ENCODE measurements at places on chromosomes 6 and 20. TPM values are rescaled to one million over a fixed set of nuclear protein-coding genes. Genes with fewer than 3 reads are reported as not detected.

- H3K4me1 ChIP-seq = peaks cover 28% of the 10 kb centered on the region
- no peaks in the 10 kb centered on the region for H3K27me3 ChIP-seq
Measured at GRCh38 chr6:135159531-135159930, 21.6 kb upstream of the MYB start.

GRCh38 chr6:35011096-35012041 is 122.3 kb downstream of the ANKS1A start:
- H3K27ac ChIP-seq = no peak overlapping the region
- H3K4me3 ChIP-seq = no peak overlapping the region

GRCh38 chr6:2921520-2922115 is 18.5 kb upstream of the SERPINB9 start:
- no peak overlapping the region for H3K27ac ChIP-seq
- DNase-seq = no peak
- H3K4me3 ChIP-seq = no peak overlapping the region
- no peaks in the 10 kb centered on the region for H3K27me3 ChIP-seq
- peaks cover 8% of the 10 kb centered on the region for H3K4me1 ChIP-seq
- no peaks in the 10 kb centered on the region for H3K36me3 ChIP-seq

ABHD16B gene
- total RNA-seq = not detected

ECT2L gene
- not detected for total RNA-seq

- no peaks in the 10 kb centered on the region for H3K27me3 ChIP-seq
- DNase-seq = no peak
- H3K36me3 ChIP-seq = no peaks in the 10 kb centered on the region
- H3K4me1 ChIP-seq = no peaks in the 10 kb centered on the region
- no peak overlapping the region for H3K4me3 ChIP-seq
Measured at GRCh38 chr6:8831366-8832152, 396.2 kb upstream of the SLC35B3 start.

DNA sequence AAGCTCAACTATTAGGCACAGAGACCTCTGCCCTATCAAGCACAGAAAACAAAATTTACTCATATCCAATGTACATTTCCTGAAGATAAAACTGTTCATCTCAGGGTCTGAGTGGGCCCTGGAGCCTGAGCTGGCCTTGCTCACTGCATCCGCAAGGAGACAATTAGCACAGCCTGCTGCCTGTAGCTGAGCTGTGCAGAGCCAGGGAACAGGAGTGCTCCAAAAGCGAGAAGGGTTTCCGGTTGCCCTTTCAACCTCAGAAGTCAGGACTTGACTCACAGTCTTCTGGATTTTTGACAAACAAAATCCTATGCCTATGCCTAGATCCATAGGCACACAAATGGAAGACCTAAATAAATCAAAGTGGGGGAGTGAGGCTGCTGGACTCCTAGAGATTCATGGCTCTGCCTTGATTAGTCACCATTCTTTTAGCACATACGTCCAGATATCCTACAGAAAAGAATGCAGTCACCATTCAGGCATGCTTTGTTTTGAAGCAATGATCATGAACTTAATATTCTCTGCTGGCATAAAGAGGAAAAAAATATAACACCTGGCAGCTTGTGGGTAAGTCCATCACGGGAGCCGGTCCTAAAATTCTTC is 73.5 kb downstream of the BFSP1 start:
- DNase-seq = no peak
- H3K36me3 ChIP-seq = no peaks in the 10 kb centered on the region
- H3K27me3 ChIP-seq = no peaks in the 10 kb centered on the region
- H3K4me3 ChIP-seq = no peak overlapping the region

DNA sequence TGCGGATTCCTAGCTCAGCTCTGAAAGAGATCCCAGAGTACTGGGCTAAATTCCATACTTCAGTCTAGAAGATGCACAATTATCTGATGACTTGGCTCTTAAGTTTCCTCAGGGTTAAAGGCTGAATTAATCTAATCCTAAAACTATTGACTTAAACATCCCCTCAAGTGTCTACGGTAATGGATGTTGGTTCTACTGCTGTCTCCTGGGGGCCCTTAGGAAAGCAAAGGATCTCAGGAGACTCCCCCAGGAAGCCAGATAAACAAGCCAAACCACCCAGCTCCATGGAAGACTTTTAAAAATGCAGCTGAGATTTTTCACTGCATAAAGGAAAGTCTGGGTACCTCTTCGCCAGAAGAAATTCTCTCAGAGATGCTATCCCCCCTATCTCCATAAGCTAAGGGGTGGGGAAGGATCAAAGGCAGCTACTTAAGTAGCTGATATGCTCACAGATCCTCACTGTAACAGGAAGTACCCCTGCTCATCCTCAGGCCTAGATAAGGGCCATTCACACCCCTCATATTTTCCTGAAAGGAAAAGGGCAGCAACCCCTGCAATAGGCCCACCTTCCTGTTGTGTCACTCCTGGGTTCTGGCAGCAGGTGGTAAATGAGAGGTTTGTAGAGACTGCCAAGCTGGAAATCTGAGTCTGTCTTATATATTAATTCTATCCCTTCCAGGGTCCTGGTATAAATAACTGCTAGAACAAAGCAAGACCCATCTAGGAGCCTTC is 9.3 kb downstream of the NDRG3 start:
- H3K27me3 ChIP-seq = no peaks in the 10 kb centered on the region
- H3K36me3 ChIP-seq = no peaks in the 10 kb centered on the region
- peaks cover 15% of the 10 kb centered on the region for H3K4me1 ChIP-seq

DNA sequence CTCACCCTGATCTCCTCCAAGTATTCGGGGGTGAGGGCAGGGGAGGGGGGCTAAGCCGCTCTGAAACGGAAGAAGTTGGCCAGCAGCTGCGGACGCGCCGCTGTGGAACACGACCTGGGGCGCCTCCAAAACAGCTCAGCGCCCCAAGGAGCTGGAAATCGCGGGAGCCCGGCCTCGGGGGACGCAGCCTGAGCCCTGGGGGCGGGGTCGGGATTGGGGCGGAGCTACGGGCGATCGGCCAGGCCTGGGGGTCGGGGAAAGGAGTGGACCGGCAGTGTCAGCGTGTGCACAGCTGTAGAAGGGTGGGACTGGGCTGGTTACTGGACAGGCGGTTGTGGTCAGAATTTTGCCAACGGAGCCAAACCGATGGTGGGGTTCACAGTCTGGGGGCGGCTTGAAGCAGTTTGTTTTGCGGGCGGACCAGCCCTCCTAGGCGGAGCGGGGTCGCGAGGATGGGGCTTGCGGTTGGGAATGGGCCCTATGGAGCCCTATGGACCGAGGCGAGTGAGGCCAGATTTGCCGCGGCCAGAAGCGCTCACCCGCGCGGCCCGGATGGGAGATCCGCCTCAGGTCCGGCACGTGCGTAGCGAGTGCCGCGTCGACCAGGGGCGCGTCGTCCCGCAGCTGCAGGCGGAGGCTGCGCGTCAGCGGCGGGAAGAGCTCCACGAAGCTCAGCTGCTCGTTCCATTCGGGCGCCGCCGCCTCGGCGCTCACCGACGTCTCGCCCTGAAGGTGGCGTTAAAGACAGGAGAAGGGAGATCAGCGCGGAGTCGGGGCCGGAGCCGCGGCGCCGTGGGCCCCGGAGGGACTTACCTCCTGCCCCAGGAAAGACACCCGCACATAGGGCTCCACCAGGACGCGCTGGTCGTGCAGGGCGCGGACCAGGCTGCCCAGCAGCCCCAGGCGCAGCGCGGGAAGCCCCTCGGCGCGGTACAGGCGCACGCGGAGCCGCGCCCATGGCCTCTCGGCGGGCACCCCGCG is 14.3 kb upstream of the SPAG4 start:
- peaks cover 9% of the 10 kb centered on the region for H3K4me1 ChIP-seq
- H3K27me3 ChIP-seq = peaks cover 12% of the 10 kb centered on the region
- H3K4me3 ChIP-seq = peak overlapping the region; percentile 74
- H3K36me3 ChIP-seq = no peaks in the 10 kb centered on the region
- H3K27ac ChIP-seq = no peak overlapping the region

- DNase-seq = no peak
- H3K4me1 ChIP-seq = no peaks in the 10 kb centered on the region
- H3K27me3 ChIP-seq = no peaks in the 10 kb centered on the region
- H3K36me3 ChIP-seq = no peaks in the 10 kb centered on the region
Measured at GRCh38 chr6:76768556-76768955, 694.7 kb downstream of the HTR1B start.

DNA sequence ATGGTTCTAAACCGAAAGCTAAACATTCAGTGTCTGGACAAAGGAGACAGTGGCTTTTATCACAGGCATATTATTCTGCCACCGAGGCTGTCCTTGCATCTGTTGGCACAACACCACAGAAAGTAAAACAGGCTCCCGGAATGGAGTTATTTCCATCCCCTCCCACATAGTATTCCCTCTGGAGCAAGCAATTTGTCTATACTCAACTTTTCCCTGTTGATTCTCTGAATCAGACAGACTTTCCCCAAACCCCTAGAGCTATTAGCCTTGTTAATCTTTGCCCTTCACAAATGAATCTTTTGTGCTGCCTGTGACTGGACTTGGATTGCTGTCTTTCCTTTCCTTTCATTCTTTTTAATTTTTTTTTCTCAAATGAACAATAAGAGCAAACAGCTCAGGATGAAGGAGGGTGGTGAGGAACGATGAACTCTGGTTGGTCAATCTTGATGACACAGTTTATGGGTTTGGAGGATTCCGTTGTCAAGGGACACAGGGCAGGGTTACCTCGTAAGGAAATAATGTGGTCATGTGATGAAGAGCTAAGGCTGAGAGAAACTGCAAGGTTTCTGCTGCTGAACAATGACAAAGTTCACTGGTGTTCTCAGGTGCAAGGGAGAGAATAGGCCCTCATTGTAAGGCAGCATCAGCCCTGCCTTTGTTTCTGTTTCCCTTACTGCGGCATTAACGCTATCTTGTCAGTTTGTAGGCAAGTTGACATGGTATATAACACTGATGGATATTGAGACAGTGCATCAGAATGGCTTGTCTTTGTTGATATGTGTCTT is 275.0 kb upstream of the BMP2 start:
- no peak overlapping the region for H3K4me3 ChIP-seq
- no peak for DNase-seq
- no peaks in the 10 kb centered on the region for H3K4me1 ChIP-seq
- H3K27me3 ChIP-seq = no peaks in the 10 kb centered on the region
- H3K27ac ChIP-seq = no peak overlapping the region

- no peak overlapping the region for H3K4me3 ChIP-seq
- no peak for DNase-seq
- no peaks in the 10 kb centered on the region for H3K36me3 ChIP-seq
- H3K4me1 ChIP-seq = no peaks in the 10 kb centered on the region
- H3K27ac ChIP-seq = no peak overlapping the region
Measured at GRCh38 chr6:44942798-44943197, 385.3 kb upstream of the RUNX2 start.

DNA sequence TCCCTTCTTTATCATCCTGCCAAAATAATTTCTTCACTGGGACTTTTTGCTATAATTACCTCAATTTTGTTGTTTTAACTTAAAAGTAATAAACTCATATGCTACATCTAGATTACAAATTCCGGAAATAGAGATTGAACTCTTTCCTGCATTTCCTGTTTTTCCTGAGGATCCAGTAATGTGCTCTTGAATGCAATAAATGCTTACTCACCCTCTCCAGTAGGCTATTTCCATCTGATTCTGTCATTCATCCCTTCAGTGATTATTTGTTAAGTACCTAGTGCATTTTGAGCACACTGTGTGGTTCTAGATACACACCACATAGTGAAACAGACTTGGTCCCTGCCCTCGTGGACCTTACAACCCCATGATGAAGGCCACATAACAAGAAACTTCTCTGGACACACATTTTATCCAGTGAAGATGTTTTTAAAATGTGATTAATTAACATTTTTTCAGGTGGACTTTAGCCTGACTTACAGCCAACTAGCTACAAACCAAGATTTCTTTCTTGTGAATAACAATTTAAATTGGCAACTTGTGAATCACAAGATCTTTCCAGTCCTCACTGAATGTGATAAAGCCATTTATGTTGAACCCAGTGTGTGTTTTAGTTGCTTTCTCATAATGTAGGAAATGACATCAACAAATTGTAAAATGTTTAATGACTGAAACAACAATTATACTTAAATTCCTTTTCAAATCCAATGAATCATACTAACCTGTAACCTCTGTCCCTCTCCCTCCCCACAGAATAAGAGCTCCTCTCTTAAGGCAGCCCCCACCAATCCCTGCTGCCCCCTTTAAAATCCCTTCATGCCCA is 272.3 kb downstream of the KHDC1L start:
- no peak overlapping the region for H3K27ac ChIP-seq
- no peak overlapping the region for H3K4me3 ChIP-seq
- no peaks in the 10 kb centered on the region for H3K36me3 ChIP-seq
- no peaks in the 10 kb centered on the region for H3K4me1 ChIP-seq

NR2E1 gene
- total RNA-seq = not detected

GRCh38 chr6:101572627-101573026 is 179.1 kb downstream of the GRIK2 start:
- no peaks in the 10 kb centered on the region for H3K36me3 ChIP-seq
- H3K27ac ChIP-seq = no peak overlapping the region
- H3K27me3 ChIP-seq = no peaks in the 10 kb centered on the region
- DNase-seq = no peak
- H3K4me3 ChIP-seq = no peak overlapping the region

Data from CD8-positive, alpha-beta memory T cell (primary cell).